ENCODE measurements at places on chromosomes 4 and X.

DNA sequence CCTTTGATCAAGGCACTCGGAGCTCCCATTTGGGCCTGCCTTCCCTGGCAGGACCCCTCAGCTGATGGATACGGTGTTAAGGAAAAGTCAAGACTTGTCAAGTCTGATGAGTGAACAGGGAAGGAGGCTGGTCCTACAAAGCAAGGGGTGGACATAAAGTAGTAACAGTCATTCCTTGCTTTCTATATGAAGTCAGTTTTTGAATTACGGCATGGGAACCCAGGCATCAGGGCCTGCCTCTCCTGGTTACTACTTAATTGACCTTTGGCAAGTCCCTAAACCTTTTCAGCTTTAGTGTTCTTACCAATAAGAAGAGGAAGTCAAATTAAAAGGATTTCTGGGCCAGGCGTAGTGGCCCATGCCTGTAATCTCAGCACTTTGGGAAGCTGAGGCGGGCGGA, 7.0 kb downstream of the CHST7 start:
- no peak for DNase-seq

- no peak for DNase-seq
These were observed 145.5 kb downstream of the AREG start for GRCh38 chr4:74590476-74590875.

- peak; percentile 57 for DNase-seq
These were observed 126.0 kb upstream of the ENPP6 start for GRCh38 chr4:184343502-184344177.

GRCh38 chr4:171948038-171948437, 134.8 kb downstream of the GALNTL6 start:
- no peak for DNase-seq

DNA sequence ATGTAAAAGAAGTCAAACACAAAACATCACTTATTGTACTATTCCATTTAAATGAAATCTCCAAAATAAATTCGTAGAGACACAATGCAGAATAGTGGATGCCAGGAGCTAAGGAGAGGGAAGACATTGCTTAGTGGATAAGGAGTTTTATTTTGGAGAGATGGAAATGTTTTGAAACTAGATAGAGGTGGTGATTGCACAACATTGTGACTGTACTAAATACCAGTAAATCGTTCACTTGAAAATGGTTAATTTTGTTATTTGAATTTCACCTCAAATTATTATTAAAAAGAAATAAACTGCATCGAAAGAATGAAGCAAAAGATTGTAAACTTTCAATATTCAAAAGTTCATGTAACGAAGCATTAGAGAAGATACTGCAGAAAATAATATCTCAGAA, 9.7 kb upstream of the ACSL4 start:
- no peak for DNase-seq

All from NCI-H187 (cell line).